ENCODE measurements at places on chromosomes 3 and 15.

- DNase-seq = no peak
Observed at GRCh38 chr3:126293370-126294082, 63.7 kb downstream of the KLF15 start.

GRCh38 chr3:38347421-38348200 lies 1.0 kb downstream of the XYLB start:
- DNase-seq = no peak

- DNase-seq = no peak
Observed at GRCh38 chr3:81753416-81754027, 7.9 kb downstream of the GBE1 start.

GRCh38 chr3:31105438-31106077 lies 211.1 kb upstream of the GADL1 start:
- no peak for DNase-seq

GRCh38 chr3:33132019-33132360 lies 18.2 kb downstream of the CRTAP start:
- no peak for DNase-seq

DNA sequence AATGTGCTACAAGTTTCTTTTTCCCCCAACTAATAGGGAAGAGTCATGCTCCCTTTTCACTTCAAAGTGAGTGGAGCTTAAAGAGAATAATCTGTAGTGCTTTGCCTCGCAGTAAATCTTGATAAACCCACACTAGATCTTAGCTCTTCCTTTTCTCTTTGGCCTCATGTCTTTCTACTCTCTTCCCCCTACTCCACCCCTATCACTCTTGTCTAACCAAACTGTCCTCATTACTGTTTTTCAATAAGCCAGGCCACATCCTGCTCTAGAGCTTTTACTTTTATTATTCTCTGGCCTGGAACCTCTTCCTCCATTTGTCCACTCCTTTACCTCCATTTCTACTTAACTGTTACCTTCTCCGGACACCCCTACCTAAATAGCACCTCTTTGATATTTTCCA lies 291.0 kb upstream of the SATB1 start:
- DNase-seq = no peak
